ENCODE measurements at places on chromosomes 12 and 14.
A peak's percentile ranks its signal among the peaks of the same experiment; 100 is the strongest.

GRCh38 chr12:121773011-121773777 lies 20.3 kb downstream of the RHOF start:
- peak; percentile 81 for DNase-seq

GRCh38 chr12:111597831-111598636 lies 1.1 kb downstream of the ATXN2 start:
- DNase-seq = no peak

DNA sequence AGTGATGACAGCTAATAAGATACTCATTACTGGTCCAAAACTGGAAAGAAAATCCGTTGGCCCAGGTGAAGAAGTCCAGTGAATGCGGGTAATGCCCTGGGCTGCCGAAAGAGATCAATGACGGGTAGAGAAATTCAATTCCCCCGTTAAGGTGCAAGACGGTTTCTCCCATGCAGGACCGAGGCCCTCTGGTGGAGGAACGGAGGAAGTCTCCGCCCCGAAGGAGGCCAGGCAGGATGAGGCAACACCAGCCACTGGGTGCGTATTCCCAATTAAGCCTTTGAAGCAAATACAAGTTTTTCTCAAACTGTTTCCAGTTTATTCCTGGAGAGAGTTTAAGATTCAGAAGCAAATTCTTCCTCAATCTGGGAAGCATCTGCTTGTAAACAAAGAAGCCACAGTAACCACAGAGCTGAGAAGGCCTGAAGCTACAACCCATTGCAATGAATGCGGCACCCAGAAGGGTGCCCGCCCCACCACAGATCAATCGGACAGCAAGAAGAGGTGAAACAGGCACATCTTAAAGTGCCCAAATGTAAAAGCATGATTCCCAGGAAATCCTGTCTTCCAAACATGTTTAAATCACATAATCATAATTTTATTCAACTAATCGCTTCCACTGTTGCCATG lies 118.5 kb downstream of the TTC7B start:
- peak; percentile 69 for DNase-seq

- DNase-seq = no peak
Measured at GRCh38 chr12:127722611-127723010, 544.4 kb upstream of the TMEM132C start.

GRCh38 chr12:79567175-79567563 lies 123.6 kb downstream of the PAWR start:
- DNase-seq = no peak

DNA sequence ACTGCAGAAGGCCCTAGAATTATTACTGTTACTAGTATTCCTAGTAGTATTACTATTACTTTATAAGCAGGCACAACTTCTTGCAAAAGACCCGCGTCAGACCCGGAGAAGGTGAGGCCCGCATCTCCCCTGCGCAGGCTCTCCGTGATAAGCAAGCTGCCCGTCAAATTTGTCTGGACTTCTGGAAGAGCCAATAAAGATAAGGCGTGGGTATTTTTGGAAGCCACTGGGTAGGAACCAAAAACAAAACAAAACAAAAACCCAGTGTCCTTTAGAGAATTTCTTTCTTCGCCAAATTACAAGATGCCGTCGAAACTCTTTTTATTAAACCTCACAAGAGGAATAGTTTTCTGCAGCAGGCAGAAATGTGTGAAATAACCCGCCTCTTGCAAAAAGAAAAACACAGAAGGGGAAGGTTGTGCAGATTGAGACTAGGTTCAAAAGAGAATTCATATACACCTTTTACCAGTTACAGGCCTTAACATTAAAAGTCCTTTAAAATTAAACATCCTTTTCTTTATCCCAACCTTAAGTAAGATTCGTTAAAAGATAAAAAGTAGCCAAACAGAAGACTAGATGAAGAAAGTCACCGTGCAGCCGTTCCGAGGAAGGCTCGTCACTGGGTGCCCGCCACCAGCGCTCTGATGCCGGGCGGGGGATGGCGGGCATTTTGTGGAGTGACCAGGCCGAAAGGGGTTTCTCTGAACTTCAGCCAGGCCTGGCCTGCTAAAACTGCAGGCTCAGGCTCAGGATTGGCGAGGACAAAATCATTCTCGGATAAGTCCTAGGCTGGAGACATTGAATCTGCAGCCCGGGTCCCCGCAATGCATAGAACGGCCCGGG lies 1.6 kb downstream of the TBX5 start:
- DNase-seq = no peak

DNA sequence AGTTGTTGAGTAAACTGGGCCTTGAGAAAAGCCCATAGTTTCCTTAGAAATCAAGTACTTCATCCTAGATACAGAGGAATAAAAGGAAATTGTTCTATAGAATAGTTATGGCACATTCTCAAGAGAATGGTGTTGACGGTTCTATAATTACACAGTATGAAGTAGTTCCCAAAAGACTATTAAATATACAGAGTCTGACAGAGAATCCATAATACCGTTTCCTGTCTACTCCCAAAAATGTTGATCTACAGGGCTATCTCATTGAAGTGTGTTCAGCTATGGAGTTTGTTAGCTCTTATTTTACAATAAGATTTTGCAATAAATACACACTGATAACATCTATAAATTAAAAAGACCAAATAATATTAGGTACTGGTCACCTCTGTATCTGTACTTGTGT lies 799.7 kb downstream of the RPS29 start:
- no peak for DNase-seq

DNA sequence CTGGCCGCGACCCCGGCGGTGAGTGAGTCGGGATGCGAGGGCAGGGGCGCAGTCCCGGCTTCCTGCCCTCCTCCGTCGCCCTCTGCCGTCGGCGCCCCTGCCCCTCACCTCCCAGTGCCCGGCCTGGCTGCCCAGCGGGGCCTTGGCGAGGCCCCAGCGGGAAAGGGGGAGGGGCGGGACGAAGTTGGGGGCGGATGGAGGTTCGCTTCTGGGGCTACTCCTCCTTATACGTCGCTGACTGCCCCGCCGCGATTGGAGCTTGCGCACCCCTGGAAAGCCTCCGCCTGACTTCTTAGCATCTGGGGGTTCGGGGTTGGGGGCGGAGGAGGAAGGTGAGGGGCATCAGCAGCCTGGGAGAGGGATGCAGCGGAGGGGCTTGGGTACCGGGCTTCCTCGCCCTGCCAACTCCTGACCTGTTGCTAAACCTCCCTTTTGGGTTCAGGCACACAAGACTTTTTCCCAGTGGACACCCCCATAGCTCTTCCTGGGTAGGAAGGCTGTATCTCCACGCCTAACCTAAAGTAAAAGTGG lies 406 bp downstream of the TMEM263 start:
- peak; percentile 35 for DNase-seq

- no peak for DNase-seq
Measured at GRCh38 chr14:23128969-23129758, 10.1 kb upstream of the CEBPE start.

DNA sequence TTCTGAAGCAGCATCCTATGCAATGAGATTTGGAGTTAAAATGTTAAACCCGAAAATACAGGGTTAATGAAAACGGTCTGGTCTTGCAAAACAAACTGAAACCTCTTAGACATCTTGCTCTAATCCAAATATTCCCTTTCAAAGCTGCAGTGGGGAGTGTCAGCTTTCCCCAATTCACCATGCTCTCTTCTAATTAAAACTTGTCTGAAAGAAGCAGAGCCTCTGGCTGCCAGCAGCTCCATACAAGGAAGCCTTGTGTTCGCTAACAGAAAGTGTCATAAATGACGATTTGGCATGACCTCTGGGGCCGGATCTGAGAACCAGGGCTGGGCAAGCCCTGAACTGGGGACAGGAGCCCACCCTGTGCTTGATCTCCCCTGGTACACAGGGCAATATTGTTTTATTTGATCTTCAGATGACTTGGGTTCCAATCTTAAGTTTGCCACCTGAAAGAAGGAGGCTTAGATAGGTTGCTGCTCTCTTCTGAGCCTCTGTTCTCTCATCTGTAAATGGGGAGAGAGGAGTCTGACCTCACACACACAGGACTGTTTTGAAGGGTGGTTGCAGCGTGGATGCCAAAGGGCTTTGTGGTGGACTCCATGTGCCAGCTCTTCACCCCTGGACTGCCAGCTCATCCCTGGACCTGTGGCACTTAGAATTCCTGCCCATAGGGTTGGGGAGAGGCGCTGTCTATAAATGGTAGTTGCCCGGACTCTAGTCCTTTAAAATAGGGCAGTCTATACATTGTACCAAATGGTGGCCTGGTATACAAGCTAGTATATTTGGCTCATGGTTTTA lies 7.8 kb downstream of the KMT5A start:
- no peak for DNase-seq

DNA sequence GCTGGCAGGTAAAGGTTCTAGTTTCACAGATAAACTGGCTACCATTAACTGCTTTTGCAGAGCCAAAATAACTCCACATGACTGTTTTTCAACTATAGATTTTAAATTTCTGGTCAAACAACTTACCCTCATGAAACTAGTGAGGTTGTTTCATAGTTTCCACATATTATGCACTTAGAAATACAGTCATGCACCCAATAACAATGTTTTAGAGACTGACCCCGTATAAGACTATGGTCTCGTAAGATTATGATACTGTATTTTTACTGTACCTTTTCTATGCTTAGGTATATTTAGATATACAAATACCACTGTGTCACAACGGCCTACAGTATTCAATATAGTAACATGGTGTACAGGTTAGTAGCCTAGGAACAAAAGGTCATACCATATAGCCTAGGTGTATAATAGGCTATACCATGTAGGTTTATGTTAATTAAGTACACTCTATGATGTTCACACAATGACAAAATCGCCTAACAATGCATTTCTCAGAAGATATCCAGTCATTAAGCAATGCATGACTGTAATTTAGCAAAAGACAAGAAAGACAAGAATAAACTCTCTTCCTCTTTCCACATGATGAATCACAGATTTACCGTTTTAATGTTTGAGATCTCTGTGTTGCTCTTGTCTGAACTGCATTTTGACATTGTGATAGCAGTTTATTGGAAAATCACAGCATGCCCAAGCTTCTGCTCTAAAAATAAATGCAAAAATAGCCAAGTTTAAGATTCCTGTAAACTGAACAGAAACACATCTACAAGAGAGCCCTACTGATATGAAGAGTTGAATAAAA lies 17.1 kb downstream of the DICER1 start:
- no peak for DNase-seq

DNA sequence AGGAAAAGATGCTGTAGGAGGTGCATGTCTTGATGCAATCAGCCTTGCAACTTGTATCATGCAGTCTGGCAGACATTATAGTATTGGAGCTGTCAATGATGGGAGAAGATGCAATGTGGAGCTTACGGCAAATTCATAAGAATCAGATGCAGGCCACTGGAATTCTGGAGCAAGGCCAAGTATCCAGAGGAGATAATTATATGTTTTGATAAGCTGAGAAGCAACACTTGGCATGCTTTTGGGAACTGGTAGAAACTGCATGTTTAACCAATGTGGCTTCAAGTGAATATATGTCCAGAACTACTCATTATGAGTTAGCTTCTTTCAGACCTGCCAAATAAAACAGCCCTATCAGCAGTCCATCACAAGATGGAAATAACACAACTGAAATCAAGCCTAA lies 249.1 kb upstream of the PPFIA2 start:
- no peak for DNase-seq

GRCh38 chr12:92747151-92747550 lies 44.4 kb downstream of the PLEKHG7 start:
- no peak for DNase-seq

DNA sequence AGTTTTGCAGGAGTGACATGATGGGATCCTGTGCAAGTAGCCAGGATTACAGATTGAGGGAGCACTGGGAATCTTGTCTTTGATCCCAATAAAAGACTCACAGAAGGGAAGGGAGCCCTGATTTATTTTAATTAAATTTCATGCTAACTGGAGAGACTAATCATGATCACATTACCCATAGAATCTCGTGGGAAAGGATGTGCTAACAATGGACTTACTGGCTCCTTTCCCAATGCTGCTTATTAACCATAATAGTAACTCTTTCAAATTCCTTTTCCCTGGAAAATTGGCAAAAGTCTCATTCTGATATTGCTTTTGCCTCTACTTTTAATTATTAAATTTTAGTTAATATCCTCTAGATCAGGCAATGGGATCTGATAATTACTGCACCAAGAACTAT lies 174.8 kb upstream of the AVPR1A start:
- no peak for DNase-seq

DNA sequence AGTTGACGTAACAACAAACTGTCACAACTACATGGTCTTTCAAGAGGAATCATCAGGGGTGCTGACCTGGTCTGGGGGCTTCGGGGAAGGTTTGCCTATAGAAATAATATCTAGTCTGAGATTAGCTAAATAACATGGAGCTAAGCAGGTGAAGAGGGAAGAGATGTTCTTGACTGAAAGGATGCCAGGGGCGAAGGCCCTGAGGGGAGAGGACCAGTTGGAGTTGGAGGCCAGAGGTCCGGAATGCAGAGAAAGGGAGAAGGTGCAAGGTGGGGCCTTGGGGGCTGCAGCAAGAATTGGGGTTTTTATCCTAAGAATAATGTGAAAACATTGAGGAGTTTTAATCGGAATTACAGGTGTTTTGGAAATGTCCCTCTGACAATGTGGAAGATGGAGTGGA lies 68.5 kb upstream of the RIC8B start:
- no peak for DNase-seq

GRCh38 chr14:49641697-49642129 lies 6.7 kb upstream of the DNAAF2 start:
- no peak for DNase-seq

- DNase-seq = no peak
Measured at GRCh38 chr12:95215949-95216348, 1.3 kb downstream of the FGD6 start.

GRCh38 chr12:110367181-110367864 lies 36.2 kb downstream of the ANAPC7 start:
- no peak for DNase-seq

- no peak for DNase-seq
Measured at GRCh38 chr14:103084021-103084919, at the start of gene LBHD2. TSS of gene LBHD2 (plus strand) at chr14:103084210. CDS start at chr14:103086013, 1,803 bp downstream.

- no peak for DNase-seq
Measured at GRCh38 chr14:69684461-69685217, 73.2 kb downstream of the SUSD6 start.

DNA sequence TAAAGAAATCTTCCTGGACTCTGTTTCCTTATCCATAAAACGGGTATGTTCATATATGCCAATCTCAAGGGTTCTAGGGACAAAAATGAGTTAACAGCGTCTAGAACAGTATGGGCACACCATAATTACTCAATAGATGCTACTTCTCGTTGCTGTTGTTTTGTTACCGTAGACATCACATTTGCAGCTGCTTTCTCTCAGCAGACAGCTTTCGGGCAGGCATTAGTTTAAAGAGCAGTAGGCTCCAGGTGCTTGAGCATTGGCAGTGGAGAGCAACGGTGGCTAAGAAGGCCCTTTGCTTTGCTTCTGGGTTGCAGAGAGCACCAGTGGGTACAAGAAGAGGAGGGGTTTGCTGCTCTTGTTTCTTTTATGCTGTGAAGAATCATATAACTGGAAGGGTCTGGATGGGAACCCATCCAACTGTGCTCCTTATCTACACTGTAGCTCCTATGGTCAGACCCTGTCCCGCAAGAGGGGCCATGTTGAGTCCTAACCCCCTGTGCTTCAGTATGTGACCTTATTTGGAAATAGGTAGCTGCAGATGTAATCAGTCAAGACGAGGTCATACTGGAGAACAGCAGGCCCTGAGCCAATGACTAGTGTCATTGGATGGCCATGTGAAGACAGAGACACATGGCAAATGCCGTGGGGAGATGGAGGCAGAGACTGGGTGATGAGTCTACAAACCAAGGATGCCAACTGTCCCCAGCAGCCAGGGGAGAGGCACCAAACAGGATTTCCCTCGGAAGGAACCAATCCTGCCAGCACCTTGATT lies 120.0 kb downstream of the RBM19 start:
- no peak for DNase-seq

GRCh38 chr14:69895109-69895508 lies 15.9 kb downstream of the SMOC1 start:
- DNase-seq = no peak

- no peak for DNase-seq
Measured at GRCh38 chr14:78028471-78028870, 141.7 kb upstream of the NRXN3 start.
